Cardiac muscle cell (in vitro differentiated cells and primary cell): ENCODE measurements at places on chromosomes 7 and 10. TPM values are rescaled to one million over a fixed set of nuclear protein-coding genes. Genes with fewer than 3 reads are reported as not detected.

Gene MYOZ1
- 13.6 and 16.2 TPM in 2 replicates for total RNA-seq

Gene SLC39A12
- total RNA-seq: 0.18 and 0.21 TPM in 2 replicates

Gene EPHA1
- 0.30 TPM in 1 of 2 replicates, not detected in the other for total RNA-seq

Gene ZPBP
- total RNA-seq: not detected in 2 replicates

Gene SRRM3
- 0.89 and 1.2 TPM in 2 replicates for total RNA-seq

Gene HEPACAM2
- not detected in 2 replicates for total RNA-seq

Gene SLC35G1
- 6.0 and 8.7 TPM in 2 replicates for total RNA-seq

Gene PAX4
- total RNA-seq: not detected in 2 replicates

Gene FRMD4A
- 7.9 and 12.6 TPM in 2 replicates for total RNA-seq

Gene CCL24
- total RNA-seq: not detected in 2 replicates

Gene OGDHL
- total RNA-seq: 35.4 and 44.6 TPM in 2 replicates

Gene VAX1
- total RNA-seq: not detected in 2 replicates

Gene OR6V1
- not detected in 2 replicates for total RNA-seq

Gene WASHC2C
- 22.5 and 27.7 TPM in 2 replicates for total RNA-seq

Gene CDNF
- 0.74 and 4.1 TPM in 2 replicates for total RNA-seq

Gene PLEKHS1
- total RNA-seq: not detected in 2 replicates

Gene INA
- total RNA-seq: 1.1 and 1.3 TPM in 2 replicates

Gene PDE6C
- not detected in 2 replicates for total RNA-seq

Gene SYT15B
- 0.04 TPM in 1 of 2 replicates, not detected in the other for total RNA-seq

Gene CAV1
- 0.69 and 3.5 TPM in 2 replicates for total RNA-seq
